ENCODE measurements at places on chromosomes 3 and 15.

DNA sequence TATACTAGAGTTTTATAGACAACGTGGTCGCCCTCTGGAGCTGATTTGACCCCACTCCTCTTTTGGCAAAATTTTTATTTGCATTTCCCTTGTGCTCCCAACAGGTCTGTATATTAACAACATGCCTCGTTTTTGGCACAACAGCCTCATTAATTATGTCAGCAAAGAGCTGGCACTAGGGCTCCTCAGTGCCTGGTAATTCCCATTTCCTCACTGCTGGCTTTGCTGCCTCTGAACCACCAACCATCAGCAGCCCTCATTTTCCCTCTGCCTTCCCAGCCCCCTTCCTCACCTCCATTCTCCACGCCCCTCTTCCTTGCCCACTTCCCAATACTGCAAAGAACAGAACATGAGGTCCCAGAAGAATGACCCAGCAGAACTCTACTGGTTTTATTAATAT is 204.8 kb downstream of the ABHD5 start:
- no peak for DNase-seq

DNA sequence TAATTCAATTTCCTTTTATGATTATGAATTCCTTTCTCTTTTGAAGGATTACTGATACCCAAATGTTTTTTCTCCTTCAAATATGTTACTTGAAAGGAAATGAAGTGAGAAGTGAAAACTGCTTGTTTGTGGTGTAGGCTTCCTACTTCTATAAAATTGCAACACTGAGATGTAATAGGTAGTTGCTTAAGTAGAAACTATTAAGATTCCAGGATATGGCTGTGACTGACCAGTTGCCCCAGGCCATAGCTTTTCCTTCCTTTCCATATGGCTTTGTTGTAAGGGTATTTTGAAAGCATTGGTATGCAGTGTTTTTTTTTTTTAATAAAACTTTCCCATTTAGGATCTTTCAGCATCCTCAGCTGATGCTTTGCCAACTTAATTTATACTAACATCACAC is 28.5 kb downstream of the DNAJC13 start:
- DNase-seq = no peak

DNA sequence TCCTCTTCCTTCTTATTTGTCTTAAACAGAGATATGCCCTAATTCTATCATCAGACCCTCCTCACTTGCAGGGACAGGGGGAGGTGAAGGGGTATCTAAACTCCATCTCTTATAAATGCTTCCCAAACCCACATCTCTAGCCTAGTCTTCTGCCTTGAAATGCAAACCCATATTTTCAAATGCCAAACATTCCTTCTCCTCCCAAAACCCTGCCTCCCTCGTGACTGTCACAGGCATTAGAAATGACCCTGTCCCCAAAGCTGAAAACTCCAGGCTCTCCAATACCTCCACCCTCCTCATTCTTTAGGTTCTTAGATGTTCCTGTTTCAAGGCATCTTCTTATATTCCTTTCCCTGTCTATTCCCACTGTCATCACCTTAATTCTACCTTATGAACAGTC is 191.0 kb downstream of the ERC2 start:
- no peak for DNase-seq

DNA sequence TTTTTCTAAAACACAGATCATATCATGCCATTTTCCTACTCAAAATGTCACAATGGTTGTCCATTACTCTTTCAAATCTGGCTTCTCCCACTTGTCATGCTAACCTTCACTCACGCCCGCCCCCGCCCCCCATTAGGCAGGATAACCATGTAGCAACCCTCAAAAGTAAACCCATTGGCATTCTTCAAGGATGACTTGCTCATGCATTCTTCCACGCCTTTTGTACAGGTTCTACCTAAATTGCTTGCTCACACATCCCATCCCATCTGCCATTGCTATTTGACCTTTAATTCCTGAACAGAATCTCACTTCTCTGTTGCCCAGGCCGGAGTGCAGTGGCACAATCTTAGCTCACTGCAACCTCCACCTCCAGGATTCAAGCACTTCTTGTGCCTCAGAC is 389.3 kb downstream of the MCTP2 start:
- DNase-seq = no peak

GRCh38 chr3:170002231-170002630 is 35.6 kb upstream of the GPR160 start:
- no peak for DNase-seq

- no peak for DNase-seq
Measured at GRCh38 chr15:55740359-55740878, 2.5 kb downstream of the PRTG start.

DNA sequence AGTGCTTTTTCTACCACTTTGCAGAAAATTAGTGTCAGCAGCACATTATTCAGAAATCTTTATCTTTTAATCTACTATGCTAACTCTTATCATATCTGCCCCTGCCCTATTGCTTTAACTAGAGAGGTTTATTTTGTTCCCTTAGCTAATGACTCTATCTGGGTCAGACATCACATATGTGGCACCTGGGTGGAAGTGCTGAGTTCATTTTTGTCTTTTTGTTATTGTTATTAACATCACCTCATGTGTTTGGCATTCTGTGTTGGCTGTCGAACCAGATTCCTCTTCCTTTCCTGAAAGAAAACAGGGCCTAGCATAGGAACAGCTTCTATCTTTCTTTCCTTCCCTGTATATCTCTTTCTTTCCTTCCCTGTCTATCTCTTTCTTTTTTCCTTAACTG is 100.7 kb downstream of the RBMS3 start:
- no peak for DNase-seq

GRCh38 chr15:50876260-50876988 is 32.1 kb upstream of the AP4E1 start:
- DNase-seq = no peak

GRCh38 chr15:25693321-25694238 is 169.5 kb downstream of the ATP10A start:
- peak; percentile 40 for DNase-seq

DNA sequence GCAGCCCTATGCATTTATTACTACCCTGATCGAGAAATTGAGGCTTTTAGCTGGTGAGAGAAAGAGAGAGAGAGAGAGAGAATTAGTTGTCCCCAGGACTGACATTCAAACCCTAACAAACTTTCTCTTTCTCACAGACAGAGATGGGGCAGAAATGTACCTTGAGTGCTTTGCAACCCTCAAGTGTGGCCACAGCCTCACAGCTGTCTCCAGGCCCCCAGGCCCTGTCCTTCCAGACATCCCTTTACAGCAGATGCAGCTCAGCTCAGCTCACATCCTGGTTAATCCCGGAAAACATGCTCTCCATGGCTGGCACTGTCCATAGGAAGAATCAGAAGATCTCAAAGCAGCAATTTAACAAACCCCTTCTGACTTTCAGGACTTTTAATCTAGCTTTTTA is 67.6 kb downstream of the DCLK3 start:
- no peak for DNase-seq

DNA sequence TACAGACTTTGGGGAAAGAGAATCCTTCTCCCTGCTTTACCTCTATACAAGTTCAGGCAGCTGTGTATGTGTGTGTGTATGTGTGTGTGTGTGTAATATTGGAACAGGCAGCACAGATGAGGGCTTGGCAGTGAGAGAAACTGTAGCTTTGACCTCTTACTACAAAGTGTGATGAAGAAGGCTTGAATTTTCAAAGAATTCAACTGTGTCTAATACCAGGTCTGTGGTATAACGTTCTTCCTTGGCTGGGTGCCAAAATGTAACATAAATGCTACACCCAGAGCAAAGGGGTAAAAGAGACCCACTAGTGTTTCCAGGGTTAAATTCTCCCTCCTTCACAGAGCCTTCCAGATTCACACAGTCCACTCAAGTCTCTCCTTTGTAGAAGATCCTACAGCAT is 51.1 kb downstream of the CHST2 start:
- DNase-seq = peak; percentile 20

DNA sequence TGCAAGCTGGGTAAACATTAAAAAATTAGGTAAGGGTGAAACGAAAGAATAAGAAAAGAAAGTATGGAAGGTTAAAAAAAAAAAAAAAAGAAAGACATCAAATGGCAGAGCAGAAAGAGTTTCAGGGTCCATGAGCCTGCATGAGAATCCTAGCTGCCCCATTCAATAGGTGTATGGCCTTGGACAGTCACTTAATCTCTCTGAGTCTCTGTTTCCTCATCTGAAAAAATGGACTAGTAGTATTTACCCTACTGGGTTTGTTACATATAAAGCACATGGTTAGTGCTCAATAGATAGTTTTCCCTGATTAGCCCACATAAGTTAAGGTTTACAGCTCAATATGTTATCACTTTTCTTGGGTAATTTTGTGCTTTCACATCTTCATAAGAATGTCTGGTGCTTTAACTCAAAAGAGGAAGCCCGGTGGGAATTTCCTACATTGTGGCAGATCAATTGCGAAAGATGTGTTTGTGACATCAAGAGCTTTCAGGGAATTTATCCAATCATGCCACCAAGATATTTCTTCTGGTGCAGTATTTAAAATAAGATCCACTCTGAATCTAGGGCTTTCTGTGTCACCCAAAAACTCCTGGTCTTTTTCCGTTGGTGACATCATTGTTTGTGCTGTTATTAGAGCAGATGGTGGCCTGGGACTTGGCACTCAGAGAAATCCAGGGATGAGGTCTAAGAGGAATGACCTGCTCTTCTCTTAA is 57.2 kb upstream of the UBE2E1 start:
- no peak for DNase-seq

GRCh38 chr3:101862416-101863165 is 13.3 kb downstream of the NFKBIZ start:
- no peak for DNase-seq

DNA sequence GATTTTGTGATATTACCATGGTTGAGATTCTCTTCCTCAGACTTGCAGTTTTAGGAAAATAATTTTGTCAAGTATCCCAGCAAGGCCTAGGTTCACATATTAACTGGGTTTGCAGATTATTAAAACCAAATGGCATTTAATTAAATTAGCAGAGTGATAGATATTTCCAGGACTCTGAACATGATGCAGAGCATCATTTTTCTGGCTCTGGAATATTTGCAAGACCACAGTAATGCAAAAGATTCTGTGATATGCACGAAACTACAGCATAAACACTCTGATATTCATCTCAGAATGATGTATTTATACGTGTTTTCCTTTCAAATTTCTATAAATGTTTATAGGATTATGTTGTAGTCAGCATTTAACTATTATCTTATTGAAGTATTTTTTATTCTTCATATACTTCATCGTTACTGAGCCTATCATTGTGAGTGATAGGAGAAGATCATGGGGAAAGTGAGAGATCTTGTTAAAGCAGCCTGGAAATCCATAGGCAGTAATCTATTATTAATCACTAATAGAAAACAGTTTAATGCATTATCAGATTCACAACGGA is 1245.6 kb downstream of the OTOL1 start:
- no peak for DNase-seq

DNA sequence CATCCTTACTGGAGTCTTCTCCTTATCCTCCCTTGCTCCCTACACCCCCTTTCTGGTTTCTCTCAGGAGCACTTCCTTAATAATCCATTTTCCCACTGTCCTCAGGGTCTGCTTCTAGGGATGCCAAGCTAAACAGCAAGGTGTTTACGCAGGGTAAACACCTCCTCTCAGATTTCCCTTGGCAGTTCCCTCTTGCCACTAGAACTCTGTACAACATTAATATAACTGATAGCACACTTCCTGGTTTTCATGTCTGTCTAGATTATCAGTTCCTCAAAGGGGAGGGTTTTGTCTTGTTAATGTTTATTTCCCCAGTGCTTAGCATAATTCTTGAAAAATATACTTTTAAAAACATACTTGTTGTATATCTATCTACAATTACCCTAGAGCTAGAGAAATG is 118.0 kb upstream of the SLC24A5 start:
- DNase-seq = no peak

Data from activated CD8-positive, alpha-beta T cell treated with anti-CD3 and anti-CD28 coated beads for 36 hours (primary cell).